ENCODE measurements at places on chromosomes 3 and 15. TPM values are rescaled to one million over a fixed set of nuclear protein-coding genes. Genes with fewer than 3 reads are reported as not detected.

DNA sequence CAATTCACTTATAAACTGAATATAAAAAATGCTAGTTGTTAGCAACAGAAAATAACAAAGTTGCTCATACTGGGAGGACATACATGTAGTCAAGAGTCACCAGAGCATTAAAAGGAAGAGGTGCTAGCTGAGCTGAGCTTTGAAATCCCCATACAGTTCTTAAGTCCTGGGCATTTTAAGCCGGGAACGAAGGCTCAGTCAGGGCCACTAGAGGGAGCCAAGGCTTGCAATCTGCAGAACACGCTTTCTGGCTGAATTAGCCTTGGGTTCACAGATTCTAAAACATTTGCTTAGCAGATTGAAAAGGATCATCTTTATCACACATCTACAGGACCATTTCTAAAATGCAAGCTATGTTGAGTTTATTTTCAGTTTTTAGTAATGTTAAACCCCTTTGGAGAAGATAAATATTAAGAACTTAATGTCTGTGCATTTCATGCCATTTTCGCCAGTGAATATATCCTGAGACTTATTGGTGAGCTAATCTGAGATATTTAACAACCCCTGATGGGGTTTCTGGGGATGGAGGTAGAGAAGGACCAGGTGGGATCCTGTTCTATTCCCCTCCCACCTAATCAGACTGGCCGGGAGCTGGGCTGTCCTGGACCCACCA, 26.3 kb upstream of the MNS1 start:
- no peak overlapping the region for H3K4me3 ChIP-seq
- H3K27ac ChIP-seq: no peak overlapping the region
- H3K4me1 ChIP-seq: no peaks in the 10 kb centered on the region
- no peaks in the 10 kb centered on the region for H3K27me3 ChIP-seq
- H3K36me3 ChIP-seq: no peaks in the 10 kb centered on the region

Gene KLHL40
- polyA plus RNA-seq: 0.03 TPM

- H3K4me1 ChIP-seq: no peaks in the 10 kb centered on the region
- H3K27ac ChIP-seq: no peak overlapping the region
- H3K27me3 ChIP-seq: no peaks in the 10 kb centered on the region
- no peak overlapping the region for H3K4me3 ChIP-seq
- no peak for DNase-seq
Observed at GRCh38 chr3:192795021-192795420, 67.7 kb upstream of the FGF12 start.

Gene LMAN1L
- 2.4 TPM for polyA plus RNA-seq

- H3K4me1 ChIP-seq: no peaks in the 10 kb centered on the region
- H3K27ac ChIP-seq: no peak overlapping the region
- no peaks in the 10 kb centered on the region for H3K36me3 ChIP-seq
- no peak overlapping the region for H3K4me3 ChIP-seq
- no peak for DNase-seq
- no peaks in the 10 kb centered on the region for H3K27me3 ChIP-seq
Observed at GRCh38 chr3:67244130-67244529, 246.0 kb downstream of the KBTBD8 start.
